A549 treated with Hydrocortisone at 1 μM for 4 hours (cell line): ENCODE measurements at places on chromosomes 1 and 21. TPM values are rescaled to one million over a fixed set of nuclear protein-coding genes. Genes with fewer than 3 reads are reported as not detected.

PINK1 gene
- 28.3 to 36.8 TPM (median 30.5 TPM) in 5 replicates for total RNA-seq

RNU1-1 gene
- total RNA-seq = 6.1 to 30.4 TPM (median 9.0 TPM) in 3 of 5 replicates, not detected in the others

BTBD19 gene
- total RNA-seq = 1.9 to 3.2 TPM (median 2.3 TPM) in 5 replicates

CBS gene
- 11.2 to 13.0 TPM (median 12.1 TPM) in 5 replicates for total RNA-seq

DNASE2B gene
- total RNA-seq = not detected in 5 replicates

OPRD1 gene
- total RNA-seq = 0.02 to 0.07 TPM (median 0.03 TPM) in 4 of 5 replicates, not detected in the other

SLC5A9 gene
- 0.03 to 0.15 TPM (median 0.09 TPM) in 4 of 5 replicates, not detected in the other for total RNA-seq

ENTREP3 gene
- total RNA-seq = 31.8 to 36.8 TPM (median 32.8 TPM) in 5 replicates

ADAMTS5 gene
- total RNA-seq = not detected in 5 replicates

TEDDM1 gene
- total RNA-seq = not detected in 5 replicates

GBP2 gene
- 0.53 to 0.97 TPM (median 0.76 TPM) in 5 replicates for total RNA-seq

ZFP69B gene
- total RNA-seq = 1.2 to 2.4 TPM (median 1.8 TPM) in 5 replicates

PDC gene
- not detected in 5 replicates for total RNA-seq

RGS13 gene
- total RNA-seq = not detected in 5 replicates

PRKAB2 gene
- 9.5 to 13.0 TPM (median 10.4 TPM) in 5 replicates for total RNA-seq

ADGRL2 gene
- 7.5 to 11.0 TPM (median 8.2 TPM) in 5 replicates for total RNA-seq

SELL gene
- 0.20 to 0.40 TPM (median 0.25 TPM) in 5 replicates for total RNA-seq

SV2A gene
- 0.09 to 0.15 TPM (median 0.09 TPM) in 5 replicates for total RNA-seq

KLHDC7A gene
- 1.2 to 2.3 TPM (median 1.3 TPM) in 5 replicates for total RNA-seq

LAMC2 gene
- 17.5 to 25.9 TPM (median 19.8 TPM) in 5 replicates for total RNA-seq

PEAR1 gene
- 5.9 to 7.6 TPM (median 6.4 TPM) in 5 replicates for total RNA-seq

PLPPR5 gene
- not detected in 5 replicates for total RNA-seq

GUCA2B gene
- total RNA-seq = 0.20 to 0.32 TPM (median 0.23 TPM) in 3 of 5 replicates, not detected in the others

B3GALT5 gene
- 0.13 to 0.20 TPM (median 0.13 TPM) in 5 replicates for total RNA-seq

RBM34 gene
- total RNA-seq = 62.0 to 77.3 TPM (median 71.8 TPM) in 5 replicates

ELAPOR1 gene
- total RNA-seq = 0.38 to 0.47 TPM (median 0.46 TPM) in 5 replicates

A3GALT2 gene
- not detected in 5 replicates for total RNA-seq

FALEC gene
- total RNA-seq = 0.22 TPM in 1 of 5 replicates, not detected in the others

GPR52 gene
- 0.10 to 0.17 TPM in 2 of 5 replicates, not detected in the others for total RNA-seq

CFHR1 gene
- 0.13 to 0.22 TPM (median 0.17 TPM) in 5 replicates for total RNA-seq

CHIA gene
- not detected in 5 replicates for total RNA-seq

RGS4 gene
- 0.05 TPM in 1 of 5 replicates, not detected in the others for total RNA-seq

DR1 gene
- total RNA-seq = 32.5 to 38.4 TPM (median 33.3 TPM) in 5 replicates

STXBP3 gene
- 16.8 to 26.9 TPM (median 17.9 TPM) in 5 replicates for total RNA-seq

NIBAN1 gene
- 0.81 to 1.2 TPM (median 0.85 TPM) in 5 replicates for total RNA-seq

TDRD5 gene
- 0.03 to 0.05 TPM (median 0.05 TPM) in 3 of 5 replicates, not detected in the others for total RNA-seq

RPS6KA1 gene
- 16.1 to 18.0 TPM (median 16.4 TPM) in 5 replicates for total RNA-seq

PADI2 gene
- total RNA-seq = 0.89 to 1.2 TPM (median 1.00 TPM) in 5 replicates
